Sigmoid colon (tissue), 7 donors: ENCODE measurements at places on chromosomes 11 and 22. TPM values are rescaled to one million over a fixed set of nuclear protein-coding genes. Genes with fewer than 3 reads are reported as not detected.

MMP8 gene
- total RNA-seq: not detected

DNA sequence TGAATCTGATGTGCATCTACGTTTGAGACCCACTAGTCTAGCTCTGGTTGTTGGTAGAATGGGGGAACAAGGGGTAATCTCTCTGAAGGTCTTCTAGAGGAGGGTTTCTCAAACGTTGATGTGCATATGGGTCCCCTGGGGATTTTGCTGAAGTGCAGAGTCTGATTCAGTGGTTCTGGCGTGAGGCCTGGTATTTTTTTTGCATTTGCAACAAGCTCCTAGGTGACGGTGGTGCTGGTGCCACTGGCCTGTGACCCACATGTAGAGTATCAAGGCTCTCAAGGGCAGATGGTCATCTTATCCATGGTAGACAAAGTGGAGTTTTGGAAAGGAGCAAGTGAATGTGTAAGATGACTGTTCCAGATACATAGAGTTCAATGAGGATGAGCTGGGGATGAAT lies 97.1 kb downstream of the CEP164 start:
- peak; percentile 33 for DNase-seq

- no peak for DNase-seq
These were observed 19.2 kb downstream of the GLYATL1 start for GRCh38 chr11:58958500-58958899.

HBG2 gene
- not detected for total RNA-seq

- no peak for DNase-seq
These were observed 25.9 kb downstream of the CAT start for GRCh38 chr11:34464591-34465051.

GRCh38 chr22:17199003-17199731 lies 20.1 kb downstream of the ADA2 start:
- DNase-seq: no peak

GRCh38 chr11:75103380-75104026 lies 6.8 kb upstream of the OR2AT4 start:
- DNase-seq: no peak

- DNase-seq: peak; percentile 89
These were observed 17.2 kb downstream of the CBX7 start for GRCh38 chr22:39135092-39135896.

- no peak for DNase-seq
These were observed 31.0 kb upstream of the AMOTL1 start for GRCh38 chr11:94737171-94737611.

OR9I1 gene
- total RNA-seq: not detected
